SW480 (cell line): ENCODE measurements at places on chromosomes 2 and 18.

DNA sequence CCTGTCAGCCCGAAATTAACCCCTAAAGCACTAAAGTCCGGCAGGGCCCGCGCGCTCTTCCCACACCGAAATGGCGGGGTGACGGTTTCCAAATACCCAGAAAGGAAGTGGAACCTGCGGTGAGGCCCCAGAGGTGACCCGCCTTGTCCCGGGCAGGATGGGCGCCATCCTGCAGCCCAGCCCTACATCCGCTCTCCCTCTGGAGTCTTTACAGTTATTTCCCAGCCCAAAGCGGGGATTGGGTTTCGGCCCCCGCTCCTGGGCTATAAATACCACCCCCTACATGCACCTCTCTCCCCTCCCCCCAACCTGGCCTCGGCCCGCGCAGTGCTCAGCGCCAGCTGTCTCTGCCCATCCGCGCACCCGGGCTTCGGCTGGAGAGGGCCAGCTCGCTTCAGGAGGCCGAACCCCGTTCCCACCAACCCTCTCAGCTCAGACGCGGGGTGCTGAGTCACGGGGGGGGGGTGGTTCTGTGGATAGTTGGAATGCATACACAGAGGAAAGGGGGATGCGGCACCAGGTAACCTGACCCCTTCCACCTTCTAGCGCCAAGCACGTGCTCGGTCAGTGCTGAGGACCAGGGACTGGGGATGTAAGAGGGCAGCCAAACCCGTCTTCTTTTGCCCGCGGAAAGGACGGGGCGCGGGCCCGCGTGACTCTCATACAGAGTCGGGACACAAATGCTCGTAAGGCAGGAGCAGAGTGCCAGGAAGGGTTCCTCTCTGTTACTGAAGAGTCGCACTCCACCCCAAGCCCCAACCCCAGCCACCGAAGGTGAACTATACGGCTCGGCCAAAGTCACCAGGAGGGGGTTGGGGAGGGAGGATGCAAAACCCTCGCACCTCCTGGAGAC, at the start of gene TUBA4B:
TSS of gene TUBA4B (plus strand) at position 344 of the 853 bp plus-strand sequence. CDS start at position 509, 165 bp downstream.
- peak; percentile 89 for DNase-seq

DNA sequence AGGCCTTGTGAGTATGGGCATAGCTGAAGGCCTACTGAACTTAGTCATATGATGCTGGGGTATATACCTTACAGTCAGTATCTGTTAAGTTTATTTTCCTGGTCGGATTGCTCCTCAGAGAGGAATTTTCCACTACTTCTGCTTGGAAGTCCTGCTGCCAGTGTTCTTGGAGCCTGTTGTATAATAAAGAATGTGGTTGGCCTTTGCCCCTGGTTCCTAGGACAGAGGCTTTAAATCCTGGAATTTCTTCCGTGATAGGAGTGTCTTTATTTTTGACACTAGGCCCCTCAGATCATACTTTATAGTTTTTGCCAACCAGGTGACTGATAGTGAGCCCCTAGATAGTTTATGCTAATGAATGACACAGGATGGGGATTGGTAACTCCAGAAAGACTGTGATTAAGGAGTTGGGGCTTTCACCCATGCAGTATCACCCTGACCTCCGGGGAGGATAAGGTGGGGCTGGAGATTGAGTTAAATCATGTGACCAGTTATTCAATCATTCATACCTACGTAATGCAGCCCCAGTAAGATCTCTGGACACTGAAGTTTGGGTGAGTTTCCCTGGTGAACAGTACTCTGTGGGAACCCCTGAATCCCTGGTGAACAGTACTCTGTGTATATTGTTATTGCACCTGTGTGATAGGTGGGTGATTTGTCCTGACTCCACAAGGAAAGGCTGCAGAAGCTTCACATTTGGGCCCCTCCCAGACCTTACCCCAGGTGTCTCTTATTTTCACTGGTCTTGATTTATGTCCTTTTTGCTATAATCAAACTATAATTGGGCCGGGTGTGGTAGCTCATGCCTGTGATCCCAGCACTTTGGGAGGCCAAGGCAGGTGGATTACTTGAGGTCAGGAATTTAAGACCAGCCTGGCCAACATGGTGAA, 56.9 kb downstream of the COMMD1 start:
- no peak for DNase-seq

DNA sequence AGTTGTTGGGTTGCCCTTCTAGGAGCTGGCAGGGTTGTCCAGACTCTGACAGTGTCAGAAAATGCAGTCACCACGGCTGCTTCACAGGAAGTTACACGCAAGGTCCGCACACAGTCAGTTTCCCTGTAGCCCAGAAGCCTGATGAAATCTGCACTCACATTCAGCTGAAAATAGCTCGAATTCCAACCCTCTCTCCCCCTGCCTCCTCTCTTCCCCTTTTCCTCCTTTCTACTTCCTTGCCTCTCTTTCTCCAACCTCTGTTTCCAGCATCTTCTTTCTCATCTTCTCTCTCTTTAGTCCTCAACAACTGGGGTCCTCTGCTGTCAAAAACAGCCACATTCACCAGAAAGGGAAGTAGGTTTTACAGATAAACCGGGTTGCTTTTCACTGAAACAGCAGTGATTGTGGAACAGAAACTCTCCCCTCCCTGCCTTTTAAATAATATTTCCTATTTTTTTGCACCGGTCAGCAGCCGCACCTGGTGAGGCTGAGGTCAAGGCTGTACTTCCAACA, 69.3 kb downstream of the BCL11A start:
- DNase-seq = no peak

- DNase-seq = no peak
Observed at GRCh38 chr18:28469946-28470345, 293.0 kb upstream of the CDH2 start.

DNA sequence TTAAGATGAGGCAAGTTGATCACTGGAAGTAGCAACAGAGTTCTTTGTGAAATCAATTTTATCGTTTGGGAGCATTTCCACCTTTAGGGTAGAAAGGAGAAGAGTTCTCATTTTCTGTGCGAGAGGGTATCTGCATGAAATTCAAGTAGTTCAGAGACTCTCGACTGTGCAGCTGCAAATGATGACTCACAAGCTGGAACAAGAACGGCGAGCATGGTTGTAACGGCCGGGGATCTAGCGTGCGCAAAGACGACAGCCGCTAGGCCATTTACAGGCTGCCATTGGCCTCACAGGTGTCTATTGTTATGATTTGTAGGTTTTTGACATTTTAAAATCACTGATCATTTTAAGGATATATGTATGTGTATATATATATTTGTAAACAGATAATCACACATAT, 5.2 kb downstream of the KLHL29 start:
- no peak for DNase-seq

DNA sequence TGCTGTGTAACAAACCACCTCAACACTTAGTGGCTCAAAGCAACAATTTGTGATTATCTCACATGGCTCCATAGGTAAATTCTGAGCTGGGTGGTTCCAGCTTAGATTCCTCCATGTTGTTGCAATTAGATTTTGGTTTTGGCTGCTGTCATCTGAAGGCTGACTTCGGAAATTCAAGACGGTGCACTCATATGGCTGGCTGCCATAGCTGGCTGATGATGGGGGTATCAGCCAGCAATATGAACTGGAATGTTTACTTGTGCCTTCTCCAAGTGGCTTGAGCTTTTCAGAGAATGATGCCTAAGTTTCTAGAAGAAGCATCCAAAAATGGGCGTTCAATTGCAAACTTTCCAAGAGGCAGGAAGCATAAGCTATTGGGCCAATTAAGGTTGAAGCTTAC, 213.1 kb downstream of the GCA start:
- no peak for DNase-seq

DNA sequence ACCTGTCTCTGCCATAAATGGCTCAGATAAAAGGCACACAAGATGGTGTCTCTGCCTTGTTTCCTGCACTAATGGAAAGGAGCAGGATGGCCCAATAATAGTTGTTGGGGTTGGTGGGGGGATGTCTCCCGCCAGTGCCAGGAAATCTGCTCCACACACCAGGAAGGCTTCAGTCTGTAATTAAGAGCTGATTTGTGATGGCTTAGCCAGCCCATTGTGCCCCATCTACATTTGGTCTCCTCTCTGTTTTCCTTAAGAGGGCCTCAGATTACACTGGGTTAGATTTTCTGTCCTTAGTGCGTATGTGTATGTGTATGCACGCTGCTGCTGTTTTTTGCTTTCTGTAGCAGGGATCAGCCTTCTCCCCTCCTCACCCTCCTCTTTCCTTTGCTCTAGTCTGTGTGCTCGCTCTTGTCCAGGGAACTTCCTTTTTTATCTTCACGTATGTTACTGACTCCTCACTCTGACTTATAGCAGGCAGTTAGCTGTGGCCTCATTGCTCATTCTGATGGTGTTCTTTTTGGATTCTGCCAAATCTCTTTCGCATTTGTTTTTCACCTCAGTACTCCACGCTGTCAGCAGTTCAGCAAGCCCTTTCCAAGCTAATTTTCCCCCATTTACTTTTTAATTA, 33.4 kb upstream of the MGAT5 start:
- no peak for DNase-seq

DNA sequence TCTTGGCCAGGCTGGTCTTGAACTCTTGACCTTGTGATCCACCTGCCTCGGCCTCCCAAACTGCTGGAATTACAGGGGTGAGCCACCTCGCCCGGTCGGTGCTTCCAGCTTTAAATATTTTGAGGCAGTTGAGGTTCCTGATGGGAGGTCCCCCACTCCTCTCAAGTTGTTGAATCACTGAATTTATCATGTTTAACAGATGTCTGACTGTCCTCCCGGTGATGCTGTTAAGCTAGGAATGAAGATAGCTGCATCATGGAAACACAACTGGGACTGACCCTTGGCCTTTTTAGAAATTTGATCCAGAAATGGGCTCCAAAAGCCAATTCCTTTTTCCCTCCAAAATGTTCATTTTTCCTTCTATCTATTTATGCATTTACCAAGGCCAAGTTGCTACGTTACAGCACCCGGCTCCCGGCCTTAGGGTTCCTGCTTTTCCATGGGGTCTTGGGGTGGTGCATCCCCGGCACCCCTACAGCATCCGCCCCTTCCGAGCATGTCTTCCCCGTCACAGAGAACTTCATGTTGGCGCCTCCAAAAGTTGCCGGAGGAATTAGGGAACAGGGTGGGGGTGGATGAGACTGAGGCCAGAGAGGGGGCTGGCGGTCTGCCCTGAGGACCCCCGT, 43.9 kb downstream of the PAX8 start:
- no peak for DNase-seq

GRCh38 chr18:23682472-23682871, 6.8 kb upstream of the LAMA3 start:
- no peak for DNase-seq

- DNase-seq = peak; percentile 49
Observed at GRCh38 chr2:241507430-241508239, 749 bp downstream of the STK25 start.

GRCh38 chr2:212777020-212777491, 238.5 kb upstream of the ERBB4 start:
- DNase-seq = peak; percentile 26

- no peak for DNase-seq
Observed at GRCh38 chr2:11814979-11815510, 68.6 kb downstream of the LPIN1 start.

DNA sequence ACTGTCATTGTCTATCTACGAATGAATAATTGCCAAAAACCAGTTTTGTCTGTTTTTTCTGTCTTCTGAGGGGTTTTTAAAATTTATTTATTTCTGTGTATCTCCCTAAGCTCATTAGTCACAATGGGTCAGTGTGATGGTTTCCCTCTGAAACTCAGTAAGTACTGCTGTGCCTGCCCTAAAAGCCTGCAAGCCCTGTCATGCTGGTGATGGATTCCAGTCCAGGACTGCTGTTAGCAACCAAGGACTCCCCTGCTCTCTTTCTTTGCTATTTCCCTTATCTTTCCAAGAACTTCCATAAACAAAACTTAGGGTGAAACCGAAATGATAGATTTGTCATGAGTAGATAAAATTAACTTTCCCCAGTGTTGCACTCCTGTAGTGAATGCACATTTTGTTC, 11.8 kb upstream of the DSG2 start:
- DNase-seq = no peak

- peak; percentile 66 for DNase-seq
Observed at GRCh38 chr2:8608411-8608954, 73.4 kb upstream of the ID2 start.

GRCh38 chr2:32558492-32558891, 69.4 kb upstream of the TTC27 start:
- DNase-seq = no peak

GRCh38 chr2:207103132-207103531, 62.6 kb downstream of the KLF7 start:
- DNase-seq = no peak

GRCh38 chr18:57353940-57354461, 1.6 kb downstream of the ST8SIA3 start:
- DNase-seq = no peak

DNA sequence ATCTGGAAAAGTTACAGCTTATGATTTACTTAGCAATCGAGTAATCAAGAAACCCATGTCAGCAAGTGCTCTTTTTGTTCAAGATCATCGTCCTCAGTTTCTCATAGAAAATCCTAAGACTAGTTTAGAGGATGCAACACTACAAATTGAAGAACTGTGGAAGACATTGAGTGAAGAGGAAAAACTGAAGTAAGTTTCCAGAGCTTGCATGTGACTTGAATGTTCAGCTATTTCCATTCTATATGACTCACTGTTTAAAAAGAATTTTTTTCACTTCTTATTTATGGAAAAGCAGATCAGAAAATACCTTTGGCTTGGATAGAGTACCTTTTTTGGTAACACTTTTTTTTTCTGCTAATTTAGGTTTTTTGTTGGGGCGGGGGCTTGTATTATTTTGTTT, 70.7 kb downstream of the PMS1 start:
- DNase-seq = no peak

GRCh38 chr18:23986600-23987359, 27.8 kb upstream of the TTC39C start:
- DNase-seq = no peak

GRCh38 chr2:197128897-197129296, 181.7 kb downstream of the ANKRD44 start:
- DNase-seq = no peak

GRCh38 chr2:64447317-64448040, 6.5 kb upstream of the LGALSL start:
- no peak for DNase-seq

GRCh38 chr18:78525366-78526111, 454.1 kb upstream of the SALL3 start:
- DNase-seq = no peak

DNA sequence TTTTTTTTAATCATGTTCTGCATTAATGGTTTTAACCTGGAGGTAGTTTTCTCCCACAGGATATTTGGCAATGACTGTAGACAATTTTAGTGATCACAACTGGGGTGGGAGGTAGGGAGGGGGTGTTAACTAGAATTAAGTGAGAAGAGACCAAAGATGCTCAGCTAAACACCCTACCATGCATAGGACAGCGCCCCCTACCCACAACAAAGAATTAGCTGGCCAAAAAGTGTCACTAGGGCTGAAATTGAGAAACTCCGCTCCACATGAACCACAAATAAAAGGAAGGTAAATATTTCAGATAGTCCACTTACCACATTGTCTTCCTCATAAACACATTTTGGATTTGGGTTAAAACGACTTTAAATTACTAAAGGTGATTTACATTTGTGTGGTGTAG, 942.6 kb downstream of the SUCLG1 start:
- no peak for DNase-seq
